ENCODE measurements at places on chromosomes 5 and 9.

- DNase-seq: no peak
Measured at GRCh38 chr5:1923341-1923740, 40.6 kb upstream of the IRX4 start.

DNA sequence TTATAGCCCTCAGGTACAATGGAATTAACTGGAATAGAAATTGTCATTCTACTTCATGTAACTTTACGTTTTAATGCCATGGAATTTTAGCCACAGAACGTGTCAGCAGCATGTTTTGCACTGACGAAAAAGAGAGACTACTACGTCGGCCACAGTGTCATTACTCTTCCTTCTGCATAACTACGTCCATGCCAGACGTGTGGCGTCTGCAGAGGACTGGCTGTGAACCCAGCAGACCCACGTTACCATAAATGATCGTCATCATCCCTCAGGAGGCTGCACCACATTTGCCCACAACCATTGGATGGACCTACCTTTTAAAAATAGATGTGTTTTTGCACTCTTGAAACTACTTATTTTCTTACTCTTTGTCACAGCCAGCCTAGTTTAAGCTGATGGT lies 63.8 kb upstream of the ATG10 start:
- no peak for DNase-seq

DNA sequence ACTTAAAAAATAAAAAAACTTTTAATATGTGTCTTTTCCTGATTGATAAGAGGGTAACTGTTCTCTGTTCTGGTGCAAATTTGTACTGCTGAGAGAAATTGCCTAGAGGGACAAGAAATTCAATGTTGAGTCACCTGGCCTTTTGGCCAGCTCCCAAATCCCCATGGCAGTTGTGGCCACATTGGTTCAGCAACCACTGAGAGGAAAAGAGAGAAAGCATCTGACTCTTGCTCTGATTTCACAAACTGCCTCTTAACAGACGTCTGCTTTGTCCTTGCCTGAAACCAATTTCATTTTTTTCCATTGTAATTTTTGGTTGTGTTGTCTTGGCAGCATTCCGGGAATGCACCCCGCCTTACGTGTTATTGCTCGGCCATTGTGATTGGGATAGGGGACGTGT lies 42.4 kb downstream of the NTRK2 start:
- DNase-seq: no peak

GRCh38 chr5:66362046-66362445 lies 217.9 kb downstream of the SREK1 start:
- DNase-seq: no peak

- DNase-seq: peak; percentile 71
Measured at GRCh38 chr5:151597749-151598148, 6.6 kb upstream of the FAT2 start.

GRCh38 chr5:91176288-91177016 lies 206.7 kb downstream of the ARRDC3 start:
- DNase-seq: no peak

DNA sequence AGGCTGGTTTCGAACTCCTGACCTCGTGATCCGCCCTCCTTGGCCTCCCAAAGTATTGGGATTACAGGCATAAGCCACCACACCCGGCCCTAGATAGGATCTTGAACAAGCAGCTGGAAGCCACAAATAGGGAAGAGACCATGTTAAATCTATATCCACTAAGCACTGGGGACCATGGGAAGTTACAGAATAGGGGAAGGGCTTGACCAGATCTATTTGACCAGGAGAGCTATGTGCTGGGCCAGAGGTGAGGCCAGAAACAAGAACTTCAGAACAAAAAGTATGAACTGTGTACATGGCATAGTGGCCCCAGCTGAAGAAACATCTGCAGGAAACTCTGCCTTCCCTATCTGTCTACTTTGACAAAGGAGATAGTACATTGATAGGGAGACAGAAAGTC lies 10.8 kb downstream of the KLF4 start:
- no peak for DNase-seq

DNA sequence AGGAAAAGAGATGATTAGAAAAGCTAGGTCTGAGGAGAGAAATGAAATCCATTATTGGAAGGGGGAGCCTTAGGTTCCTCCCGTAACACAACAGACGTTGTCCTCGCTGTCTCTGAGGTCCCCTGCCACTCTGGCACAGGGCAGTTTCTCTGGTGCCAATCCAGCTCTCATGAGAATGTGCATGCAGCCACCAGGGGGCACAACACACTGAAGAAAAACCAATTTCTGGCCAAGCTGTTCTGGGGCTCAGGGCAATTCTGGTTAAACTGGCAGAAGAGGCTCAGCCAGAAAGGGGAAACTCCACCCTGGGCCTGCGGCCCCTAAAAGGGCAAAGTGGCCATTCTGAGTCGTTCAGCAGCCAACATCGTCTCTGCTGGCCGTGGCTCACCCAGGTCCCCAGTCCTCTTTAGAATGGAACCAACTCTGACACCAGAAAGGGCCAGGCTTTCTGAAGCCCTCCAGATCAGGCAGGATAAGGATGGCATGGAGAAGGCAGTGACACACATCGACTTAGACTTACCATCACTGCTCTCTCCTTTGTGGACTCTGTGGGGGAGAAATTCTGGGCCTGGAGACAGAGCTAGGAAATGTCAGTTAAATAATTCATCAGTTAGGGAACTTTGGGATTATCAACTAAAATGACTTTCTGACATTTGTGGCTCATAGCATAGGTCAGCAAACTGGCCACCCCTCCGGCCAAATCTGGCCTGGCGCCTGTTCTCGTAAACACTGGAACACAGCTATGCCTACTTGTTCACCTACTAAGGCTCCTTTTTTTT lies 58.5 kb upstream of the GOLPH3 start:
- peak; percentile 86 for DNase-seq

GRCh38 chr5:2776337-2777302 lies 25.1 kb upstream of the IRX2 start:
- no peak for DNase-seq

- DNase-seq: no peak
Measured at GRCh38 chr5:59003641-59004040, 420.8 kb downstream of the RAB3C start.

All from Kasumi-1 (cell line).